DMS53 (cell line): ENCODE measurements at places on chromosomes 4 and X.

DNA sequence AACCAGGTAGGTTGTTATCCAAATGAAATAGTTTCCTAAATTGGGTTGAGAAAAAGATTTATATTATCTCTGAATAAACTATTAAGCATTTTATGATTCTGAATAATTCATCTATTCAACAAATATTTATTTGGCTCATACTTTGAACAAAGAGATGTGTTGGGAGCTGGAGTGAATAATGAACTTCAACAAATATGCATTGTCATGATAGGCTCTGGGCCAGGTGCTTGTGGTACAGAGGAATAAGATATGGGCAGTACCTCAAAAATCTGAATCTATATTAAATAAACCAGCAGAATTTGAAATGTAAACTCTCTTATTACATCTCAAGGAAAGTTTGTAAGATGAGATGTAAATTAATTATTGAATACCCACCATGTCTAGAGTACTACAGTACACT lies 75.7 kb upstream of the DCLK2 start:
- peak; percentile 1 for DNase-seq

DNA sequence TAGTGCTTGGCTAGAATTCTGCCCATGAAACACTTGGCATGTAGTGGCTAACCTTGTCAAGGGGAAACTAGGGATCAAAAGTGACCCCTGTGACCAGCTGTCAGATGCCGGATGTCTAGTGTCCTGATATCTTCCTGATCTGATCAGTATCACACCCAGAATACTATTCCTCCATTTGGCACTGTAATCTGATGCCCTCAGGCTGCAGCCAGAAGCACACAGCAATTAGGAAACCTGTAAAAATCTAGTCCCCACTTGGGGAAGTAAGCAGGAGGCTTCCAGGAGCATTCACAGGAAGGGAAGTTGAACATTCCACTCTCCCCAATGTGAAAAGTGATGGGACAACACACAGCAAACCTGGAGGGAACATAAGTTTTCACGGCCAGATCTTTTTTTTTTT lies 125.1 kb downstream of the HS6ST2 start:
- no peak for DNase-seq

DNA sequence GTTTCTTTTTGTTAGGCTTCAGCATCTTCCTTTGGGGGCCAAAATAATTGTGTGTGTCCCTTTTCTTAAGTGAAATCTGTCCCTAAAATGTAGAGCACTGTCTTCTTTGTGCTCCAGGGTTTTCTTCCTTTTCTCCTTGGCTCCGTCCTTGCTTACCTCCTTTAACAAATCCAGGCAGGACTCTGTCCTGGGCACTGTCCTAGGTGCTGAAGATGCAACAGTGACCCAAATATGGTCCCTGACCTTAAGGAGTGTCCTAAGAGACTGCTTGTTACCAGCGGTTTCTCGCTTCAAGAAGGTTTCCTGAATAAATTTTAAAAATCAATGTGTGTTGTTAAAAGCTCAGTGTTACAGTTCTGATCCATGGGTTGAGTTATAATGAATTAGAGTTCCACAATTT lies 471.8 kb downstream of the KCNIP4 start:
- DNase-seq = peak; percentile 20

DNA sequence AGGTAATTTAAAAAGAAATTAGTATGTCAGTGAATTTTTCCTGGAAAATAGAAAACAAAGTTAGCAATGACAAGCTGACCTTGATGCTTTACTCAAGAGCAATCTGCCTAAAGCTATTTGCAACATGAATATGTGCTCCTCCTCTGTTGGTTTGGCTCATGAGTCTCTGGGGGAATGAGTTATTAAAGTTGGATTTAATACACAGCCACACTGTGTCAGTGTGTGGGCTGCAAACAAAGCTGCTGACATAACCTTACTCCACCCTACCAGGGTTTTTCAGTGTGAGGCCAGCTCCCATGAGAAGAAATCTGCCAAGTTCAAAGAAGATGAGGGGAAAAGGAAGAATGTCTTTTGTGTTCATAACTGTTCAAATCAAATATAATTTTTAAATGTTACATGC lies 280.5 kb downstream of the TLL1 start:
- DNase-seq = no peak

GRCh38 chr4:100067255-100067654 lies 117.2 kb upstream of the H2AZ1 start:
- no peak for DNase-seq

DNA sequence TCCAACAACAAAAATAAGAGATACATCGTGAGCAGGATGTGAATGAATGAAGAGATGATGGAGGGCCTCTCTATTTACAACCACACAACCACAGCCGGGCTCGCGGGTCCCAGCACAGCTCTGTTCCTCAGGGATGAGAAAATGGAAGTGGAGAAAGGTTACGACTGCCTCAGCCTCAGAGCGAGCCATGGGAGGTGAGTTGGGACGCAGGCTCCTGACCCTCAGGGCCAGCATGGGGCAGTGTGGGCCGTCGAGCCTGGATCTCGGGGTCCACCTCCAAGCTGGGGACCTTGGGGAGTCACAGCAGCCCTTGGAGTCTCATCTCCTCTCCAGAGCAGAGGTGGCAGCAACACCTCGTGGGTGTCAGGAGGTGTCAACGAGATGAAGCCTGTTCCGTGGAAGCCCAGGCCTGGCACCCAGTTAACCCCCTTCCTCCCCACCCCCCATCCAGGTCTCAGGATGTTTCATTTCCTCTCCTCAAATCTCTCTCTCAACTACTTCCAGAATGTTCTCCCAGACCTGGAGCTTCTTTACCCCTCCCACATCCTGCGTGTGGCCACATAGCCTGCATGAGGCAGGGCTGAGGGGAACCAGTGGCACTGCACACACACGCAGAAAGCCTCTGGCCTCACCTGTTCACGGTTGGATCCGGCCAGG lies 25.9 kb downstream of the C4orf50 start:
- DNase-seq = no peak

- peak; percentile 28 for DNase-seq
These were observed 772 bp upstream of the PABPC4L start for GRCh38 chr4:134202166-134202956.

GRCh38 chrX:40734971-40735324 lies 394 bp downstream of the MED14 start:
- peak; percentile 61 for DNase-seq

- no peak for DNase-seq
These were observed 101.5 kb upstream of the KLHL13 start for GRCh38 chrX:118218079-118218478.

DNA sequence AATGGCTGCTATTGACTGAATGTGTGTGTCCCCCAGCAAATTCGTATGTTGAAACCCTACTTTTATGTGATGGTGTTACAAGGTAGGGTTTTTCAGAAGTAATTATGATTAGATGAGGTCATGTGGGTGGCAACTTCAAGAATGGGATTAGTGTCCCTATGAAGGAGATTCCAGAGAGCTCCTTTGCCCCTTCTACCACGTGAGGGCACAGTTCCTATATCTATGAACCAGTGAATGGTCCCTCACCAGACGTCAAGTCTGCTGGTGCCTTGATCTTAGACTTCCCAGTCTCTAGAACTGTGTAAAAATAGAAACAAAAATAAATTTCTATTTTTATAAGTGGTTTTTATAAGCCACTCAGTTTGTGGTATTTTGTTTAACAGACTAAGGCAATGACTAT lies 1137.6 kb upstream of the IGFBP7 start:
- DNase-seq = peak; percentile 1
